ENCODE measurements at places on chromosomes 16 and 17.

DNA sequence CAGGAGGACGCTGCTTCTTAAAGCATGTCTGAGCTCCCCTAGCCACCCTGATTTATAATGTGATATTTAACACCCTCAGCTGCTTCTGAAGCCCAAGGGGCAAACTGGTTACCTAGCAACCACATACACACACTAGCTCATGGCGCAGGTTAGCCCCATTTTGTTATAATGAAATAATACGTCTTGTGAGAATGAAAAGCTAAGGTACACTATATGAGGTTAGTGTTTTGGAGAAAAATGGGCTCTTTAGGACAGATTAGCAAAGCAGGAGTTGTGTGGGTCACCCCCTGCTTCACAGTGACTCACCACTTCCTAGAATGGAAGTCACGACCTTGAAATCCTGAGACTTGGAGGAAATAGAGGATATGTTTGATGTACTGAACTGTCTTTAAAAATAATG lies 404.8 kb upstream of the HSBP1 start:
- DNase-seq, result peak; percentile 15

DNA sequence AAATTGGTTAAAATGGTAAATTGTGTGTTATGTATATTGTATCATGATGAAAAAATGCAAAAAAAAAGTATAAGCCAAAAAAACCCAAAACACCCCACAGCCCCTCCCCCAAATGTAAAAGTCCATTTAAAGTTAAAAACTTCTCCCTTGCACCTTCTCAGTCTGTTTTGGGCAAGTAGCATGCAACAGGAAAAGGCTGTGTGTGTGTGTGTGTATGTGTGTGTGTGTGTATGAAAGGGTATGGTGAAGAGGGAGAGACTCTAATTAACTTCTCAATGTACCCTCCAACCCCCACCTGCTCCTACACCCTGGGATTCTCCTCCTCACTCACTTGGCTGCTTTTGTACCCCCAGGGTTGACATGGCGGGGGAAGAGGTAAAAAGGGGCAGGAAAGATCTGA lies 9.2 kb upstream of the GGT6 start:
- DNase-seq, result no peak

GRCh38 chr16:2191446-2191706 lies 5.0 kb downstream of the CASKIN1 start:
- DNase-seq, result no peak

GRCh38 chr17:36939052-36939801 lies 2.0 kb downstream of the LHX1 start:
- no peak for DNase-seq

DNA sequence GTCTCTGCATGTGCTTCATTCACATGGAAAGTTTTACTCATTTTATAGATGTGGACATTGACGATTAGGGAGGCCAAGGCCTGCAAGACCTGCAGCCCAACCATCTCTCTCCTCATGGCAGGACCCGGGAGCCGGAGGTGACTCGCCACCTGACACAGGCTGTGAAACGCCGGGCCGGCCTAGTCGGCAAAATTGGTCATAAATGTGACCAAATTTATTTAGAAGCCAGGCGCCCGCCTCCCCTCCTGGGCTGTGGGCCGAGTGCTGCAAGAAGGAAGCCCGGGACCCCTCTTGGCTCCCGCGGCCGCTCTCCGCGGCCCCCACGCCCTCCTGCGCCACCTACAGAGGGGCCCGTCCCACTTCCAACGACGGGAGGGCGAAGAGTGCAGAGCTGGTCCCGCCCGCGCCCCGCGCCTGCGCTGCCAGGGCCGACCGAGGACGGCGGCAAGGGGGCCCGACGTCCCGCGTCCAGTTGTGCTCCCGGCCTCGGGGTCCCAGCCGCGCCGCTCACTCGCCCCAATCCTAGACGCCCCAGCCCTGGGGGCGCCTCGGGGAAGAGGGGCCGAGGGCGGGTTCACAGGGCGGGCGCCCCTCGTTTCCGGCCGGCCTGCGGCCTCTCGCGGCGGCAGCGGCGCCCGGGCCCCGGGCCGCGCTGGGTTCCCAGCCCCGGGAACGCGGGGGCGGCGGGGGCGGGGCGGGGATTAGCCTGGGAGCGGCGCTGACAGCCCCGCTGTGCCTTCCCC lies 47.5 kb downstream of the WNT3 start:
- peak; percentile 45 for DNase-seq

DNA sequence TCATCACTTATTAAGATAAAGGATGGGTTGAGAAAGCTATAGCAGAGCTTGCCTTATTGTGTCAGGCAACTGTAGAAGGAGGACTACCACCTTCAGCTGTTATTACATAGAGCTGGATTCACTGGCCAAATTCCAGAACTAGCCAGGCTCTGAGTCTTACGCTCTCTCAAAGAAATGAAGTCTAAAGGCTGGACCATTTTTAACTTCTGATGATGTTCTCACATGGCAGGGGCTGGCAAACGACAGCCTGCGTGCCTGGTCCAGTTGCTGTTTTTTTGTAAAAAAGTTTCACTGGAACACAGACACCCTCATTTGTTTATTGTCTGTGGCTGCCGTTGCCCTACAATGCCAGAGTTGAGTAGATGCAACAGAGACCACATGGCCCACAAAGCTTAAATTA lies 21.2 kb downstream of the TRAF4 start:
- no peak for DNase-seq

- no peak for DNase-seq
These were observed 87.1 kb downstream of the USP22 start for GRCh38 chr17:20955427-20956323.

DNA sequence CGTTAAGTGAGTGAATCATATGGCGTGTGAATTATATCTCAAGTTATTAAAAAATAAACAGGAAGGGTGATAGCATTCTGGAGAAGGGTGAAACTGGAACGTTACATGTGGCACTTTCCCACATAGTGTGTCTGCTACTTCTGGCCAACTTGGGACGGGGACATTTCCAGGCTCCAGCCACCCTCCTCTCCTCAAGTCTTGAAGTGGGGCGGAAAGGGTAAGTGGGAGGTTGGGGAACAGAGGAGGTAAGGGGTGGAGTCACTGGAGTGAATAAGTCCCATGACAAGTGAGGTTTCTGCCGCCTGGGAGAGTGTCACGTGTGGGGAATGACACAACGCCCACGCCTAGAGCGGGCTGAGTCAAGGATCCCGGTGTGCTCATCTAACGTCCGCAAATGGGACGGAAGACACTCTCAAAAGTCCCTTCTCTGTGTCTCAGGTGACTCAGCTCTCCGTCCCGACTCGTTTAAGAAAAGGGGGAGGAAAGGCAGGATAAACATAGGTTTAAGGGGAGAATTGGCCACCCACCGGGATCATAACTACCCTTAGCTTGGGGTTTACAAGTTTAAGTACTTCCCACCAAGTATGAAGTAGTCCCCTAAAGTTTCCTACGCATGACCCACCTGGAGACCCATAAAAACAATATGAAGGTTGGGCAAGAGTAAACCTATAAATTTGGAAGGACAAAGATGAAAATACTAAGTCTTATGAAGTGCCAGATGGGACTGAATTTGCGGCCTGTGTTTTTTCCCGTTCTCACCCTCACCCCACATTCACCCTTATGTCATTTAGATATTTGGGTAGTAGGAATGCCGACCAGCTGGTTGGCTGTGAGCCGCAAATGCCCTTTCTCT lies 1.2 kb upstream of the SPAG9 start:
- DNase-seq, result peak; percentile 95

DNA sequence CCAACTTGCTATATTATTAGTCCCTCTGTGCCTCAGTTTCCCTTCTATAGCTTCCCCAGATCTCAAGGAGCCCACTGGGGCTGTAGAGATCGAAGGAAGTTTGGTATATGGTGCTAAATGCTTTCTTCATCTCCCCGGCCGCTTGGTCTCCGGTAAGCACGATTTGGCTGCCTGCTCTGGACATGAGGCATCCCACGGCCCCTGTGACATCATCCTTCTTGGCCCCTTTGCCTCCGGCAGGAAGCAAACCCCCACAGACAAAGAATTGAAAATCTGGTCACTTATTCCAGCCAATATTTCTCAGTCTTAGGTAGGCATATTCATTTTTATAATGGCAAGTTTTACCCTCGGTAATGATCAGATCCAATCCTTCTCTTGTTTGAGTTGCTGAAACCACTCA lies 65.8 kb downstream of the WSCD1 start:
- no peak for DNase-seq

- DNase-seq, result peak; percentile 91
These were observed at the start of gene AKAP1 for GRCh38 chr17:57084802-57085447. Gene AKAP1 (plus strand): TSS chr17:57085246. CDS start chr17:57105465, 20,219 bp downstream.

DNA sequence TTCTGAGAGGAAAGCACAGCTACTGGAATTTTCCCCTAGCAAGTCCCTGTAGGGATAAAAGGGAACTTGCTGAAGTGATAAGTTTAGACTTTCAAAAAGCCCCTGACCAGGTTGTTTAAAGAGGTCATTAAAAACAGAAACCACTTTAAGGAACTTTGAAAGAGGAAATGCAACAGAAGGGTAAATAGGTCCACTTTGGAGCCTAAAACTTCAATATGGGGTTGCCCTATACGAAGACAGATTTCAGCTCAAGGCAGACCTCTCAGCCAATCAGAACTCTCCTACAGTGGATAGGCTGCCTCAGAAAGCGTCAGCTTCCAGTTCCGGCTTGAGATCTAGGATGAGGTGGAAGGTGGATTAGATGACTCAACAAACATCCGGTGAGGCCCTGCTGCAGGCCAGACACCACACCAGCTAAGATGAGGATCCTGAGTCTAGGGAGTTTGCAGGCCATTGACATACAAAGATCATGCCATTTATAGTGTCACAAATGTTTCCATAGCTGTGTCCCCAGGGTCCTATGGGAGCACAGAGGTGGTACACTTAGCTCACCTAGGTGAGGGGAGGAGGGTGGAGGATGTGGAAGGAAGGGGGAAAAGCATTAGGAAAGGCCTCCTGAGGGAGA lies 7.9 kb upstream of the MFSD6L start:
- no peak for DNase-seq

DNA sequence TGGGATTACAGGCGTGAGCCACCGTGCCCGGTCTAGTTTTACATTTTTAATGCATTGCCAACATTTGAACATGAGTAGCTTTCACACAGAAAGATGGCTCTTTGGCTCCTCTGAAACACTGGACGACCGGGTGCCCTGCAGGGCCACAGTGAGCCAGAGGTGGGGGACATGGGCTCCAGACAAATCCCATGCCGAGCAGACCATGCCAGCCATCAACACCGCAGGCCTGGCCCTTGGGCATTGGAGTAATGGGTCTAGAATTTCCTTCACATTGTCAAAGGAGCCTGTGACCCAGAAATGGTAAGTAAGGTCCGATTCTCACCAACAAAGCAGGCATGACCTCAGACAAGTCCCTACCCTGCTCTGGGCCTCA lies 21.4 kb upstream of the MPRIP start:
- no peak for DNase-seq

- no peak for DNase-seq
These were observed 27.2 kb upstream of the MEAK7 start for GRCh38 chr16:84531671-84532111.

GRCh38 chr17:14793237-14793636 lies 471.9 kb downstream of the PMP22 start:
- DNase-seq, result peak; percentile 71

- no peak for DNase-seq
These were observed 14.5 kb downstream of the RPS6KB1 start for GRCh38 chr17:59907467-59907866.

DNA sequence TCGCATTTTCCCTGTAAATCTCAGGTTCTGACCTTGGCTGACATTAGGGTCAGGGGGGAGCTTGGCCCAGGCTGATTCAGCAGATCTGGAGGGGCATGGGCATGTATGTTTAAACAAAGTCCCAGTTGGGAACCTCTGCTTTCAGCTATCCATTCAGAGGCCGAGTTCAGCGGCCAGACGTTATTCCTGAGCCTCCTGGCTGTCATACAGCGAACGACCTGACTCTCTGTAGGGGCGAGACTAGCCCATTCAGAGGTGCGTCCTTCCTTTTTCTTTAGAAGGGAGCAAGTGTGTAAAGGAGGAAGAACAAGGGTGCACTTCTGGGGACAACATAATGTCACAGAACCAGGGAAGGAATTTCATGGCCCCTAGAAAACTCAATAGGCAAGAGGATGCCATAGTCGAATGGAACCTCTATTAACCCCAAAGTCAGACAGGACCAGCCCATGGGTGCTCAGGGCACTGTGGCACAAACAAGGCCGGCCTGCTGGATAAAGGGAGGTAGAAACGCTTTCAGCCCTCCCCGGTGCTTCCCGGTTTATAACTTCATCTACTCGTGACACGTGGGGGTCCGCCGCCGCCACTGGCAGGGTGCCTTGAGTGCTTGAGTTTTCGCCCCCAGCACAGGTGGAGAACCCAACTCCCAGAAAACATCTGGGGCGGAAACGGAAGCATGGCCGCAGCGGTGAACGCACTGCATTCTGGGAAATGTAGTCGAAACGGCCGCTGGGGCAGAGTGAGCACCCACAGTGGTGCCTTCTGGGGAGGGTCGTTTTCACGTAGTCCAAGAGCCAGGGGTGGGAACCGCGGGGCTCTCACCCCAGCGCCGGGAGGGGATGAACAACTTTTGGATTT lies 33.2 kb upstream of the PLCG2 start:
- peak; percentile 29 for DNase-seq

DNA sequence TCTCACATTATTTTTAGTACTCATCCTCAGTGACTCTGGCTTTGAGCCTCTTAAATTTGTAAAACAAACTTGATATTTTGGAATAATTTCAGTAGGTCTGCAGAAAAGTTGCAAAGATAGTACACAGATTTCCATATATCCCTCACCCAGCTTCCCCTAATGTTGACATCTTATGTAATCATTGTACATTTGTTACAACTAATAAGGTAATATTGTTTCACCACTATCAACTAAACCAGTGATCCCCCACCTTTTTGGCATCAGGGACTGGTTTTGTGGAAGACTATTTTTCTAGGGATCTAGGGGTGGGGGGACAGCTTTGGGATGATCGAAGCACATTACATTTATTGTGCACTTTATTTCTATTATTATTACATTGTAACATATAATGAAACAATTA lies 391.2 kb downstream of the CA10 start:
- no peak for DNase-seq

GRCh38 chr16:17629936-17630335 lies 159.2 kb upstream of the XYLT1 start:
- no peak for DNase-seq

DNA sequence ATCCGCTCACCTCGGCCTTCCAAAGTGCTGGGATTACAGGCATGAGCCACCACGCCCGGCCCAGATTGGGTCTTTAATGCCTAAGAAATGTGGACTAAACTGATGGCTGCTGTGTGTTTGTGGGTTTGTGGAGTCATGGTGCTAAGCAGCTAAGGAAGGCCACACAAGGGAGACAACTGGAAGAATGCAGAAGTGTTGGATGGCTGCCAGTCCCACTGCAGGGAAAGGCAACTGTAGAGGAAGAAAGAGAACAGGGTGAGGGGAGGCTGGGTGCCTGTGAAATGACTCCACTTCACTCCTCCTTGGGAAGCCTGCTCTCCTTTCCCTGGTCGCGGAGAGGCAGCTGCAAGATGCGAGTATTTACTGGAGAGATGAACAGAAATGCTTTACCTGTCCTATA lies 23.5 kb upstream of the SIAH1 start:
- peak; percentile 35 for DNase-seq

GRCh38 chr17:80029258-80029974 lies 6.3 kb downstream of the TBC1D16 start:
- peak; percentile 46 for DNase-seq

- DNase-seq, result no peak
These were observed 7.8 kb downstream of the HSPB9 start for GRCh38 chr17:42130310-42130936.
